ENCODE measurements at places on chromosomes 4 and X.

DNA sequence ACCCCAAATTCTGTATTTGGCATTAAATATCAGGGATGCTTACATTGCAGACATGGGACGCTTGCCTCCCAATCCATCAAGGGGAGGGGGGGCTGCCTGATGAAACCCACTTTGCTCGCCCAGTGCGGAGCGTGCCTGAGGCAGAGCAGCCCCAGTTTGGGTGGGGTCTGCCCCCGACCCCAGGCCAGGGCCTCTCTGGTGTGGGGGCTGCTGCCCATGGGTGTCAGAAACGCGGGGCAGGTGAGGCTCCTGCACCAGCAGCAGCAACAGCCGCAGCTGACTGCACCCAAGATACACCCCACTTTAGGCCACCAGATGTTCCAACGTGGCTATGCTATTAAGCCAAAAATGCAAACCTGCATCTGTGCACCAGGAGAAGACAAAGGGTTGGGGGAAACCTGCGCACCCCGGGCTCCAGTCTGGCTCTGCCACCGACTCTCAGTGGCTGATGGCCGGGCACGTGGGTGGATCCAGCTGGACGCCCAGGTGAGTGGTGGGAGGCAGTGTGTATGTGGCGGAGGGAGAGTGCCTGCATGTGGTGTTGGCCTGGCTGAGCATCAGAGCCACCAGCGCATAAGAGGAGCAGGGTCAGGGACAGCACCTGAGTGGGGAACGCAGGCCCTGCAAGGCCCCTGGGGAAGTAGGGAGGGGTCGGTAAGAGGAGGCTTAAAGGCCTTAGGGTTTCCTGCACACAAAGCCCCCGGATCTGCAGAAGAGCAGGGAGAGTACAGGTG, 86.2 kb downstream of the ABLIM2 start:
- DNase-seq = no peak

- no peak for DNase-seq
These were observed 270.9 kb upstream of the LCORL start for GRCh38 chr4:18292411-18292810.

- DNase-seq = no peak
These were observed 79.5 kb downstream of the STOX2 start for GRCh38 chr4:183984566-183984965.

DNA sequence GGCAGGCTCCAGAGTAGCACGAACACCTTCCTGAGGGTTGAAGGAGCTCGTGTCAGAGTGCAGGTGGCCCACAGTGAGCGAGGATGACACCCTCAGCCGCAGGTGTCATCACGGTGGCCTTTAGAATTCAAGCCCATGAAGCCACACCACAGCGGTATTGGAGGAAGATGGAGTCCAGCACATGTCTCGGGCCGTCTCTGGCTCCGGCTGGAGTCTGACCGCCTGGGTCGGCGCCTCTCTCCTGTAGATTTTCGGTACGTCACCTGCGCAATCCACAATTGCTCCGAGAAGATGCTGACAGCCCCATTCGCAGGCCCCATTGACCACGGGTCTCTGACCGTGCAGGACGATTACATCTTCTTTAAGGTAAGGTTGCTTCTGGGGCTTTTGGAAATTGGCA, 229.4 kb upstream of the PSAPL1 start:
- DNase-seq = no peak

GRCh38 chrX:112254896-112255295, 172.3 kb upstream of the TRPC5 start:
- DNase-seq = no peak

DNA sequence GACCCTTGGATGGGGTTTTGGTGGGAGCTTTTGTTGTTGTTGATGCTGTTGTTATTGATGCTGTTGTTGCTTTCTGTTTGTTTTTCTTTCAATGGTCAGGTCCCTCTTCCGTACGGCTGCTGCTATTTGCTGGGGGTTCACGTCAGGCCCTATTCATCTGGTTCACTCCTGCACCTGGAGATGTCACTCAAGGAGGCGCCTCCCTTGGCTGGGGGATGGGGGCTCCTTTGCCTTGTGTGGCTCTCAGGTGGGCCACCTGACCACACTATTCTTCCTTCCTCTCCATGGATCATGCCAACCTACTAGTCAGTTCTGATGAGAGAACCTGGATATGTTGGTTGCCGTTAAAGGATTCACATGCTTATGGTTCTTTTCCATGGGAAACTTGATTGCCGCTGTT, 39.1 kb upstream of the PRPS1 start:
- no peak for DNase-seq

DNA sequence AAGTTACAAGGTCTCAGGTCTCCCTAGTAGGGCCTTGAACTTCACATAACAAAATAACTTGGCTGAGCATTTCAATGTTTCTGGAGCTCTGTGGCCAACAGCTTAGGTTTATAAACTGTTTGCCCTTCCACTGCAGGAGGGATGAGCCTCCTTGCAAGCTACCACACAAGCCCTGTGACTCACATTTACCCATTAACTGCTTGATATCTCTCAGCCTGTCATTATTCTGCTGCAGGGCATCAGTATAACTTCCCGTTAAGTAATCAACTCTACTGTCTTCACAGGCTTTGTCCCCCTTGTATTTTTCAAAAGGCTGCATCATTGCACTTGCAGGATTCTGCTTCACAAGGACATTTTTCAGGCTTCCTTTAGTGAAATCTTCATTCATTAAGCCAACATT, 151.7 kb upstream of the CXCL13 start:
- no peak for DNase-seq

DNA sequence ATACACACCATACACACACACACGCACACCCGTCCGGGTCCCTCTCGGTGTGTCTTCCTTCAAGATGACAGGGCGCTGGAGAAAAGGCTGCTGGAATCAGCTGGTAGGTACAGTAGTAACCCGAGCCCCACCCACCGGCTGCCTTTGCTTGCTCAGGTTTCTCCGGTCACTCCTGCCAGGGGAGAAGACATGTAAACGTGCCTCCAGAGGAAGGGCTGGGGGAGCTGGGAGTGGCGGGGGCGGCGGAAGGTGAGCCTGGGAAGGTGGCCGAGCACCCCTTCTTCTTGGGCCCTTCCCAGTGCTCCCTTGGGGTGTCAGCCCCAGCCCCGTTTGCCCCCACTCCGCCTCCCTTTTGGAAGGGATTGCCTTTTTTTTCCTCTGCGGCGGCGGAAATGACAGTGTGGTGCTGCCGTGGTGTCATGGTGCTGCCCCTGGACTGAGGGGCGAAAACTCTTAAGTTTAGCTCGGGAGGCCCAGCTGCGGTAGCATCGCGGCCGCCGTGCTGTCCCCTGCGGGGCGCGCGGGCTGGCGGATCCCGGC, at the start of gene MID2:
MID2 (plus strand) TSS at position 169 of the 540 bp plus-strand sequence. CDS start 561 bp downstream, outside the sequence.
- DNase-seq = peak; percentile 59

- no peak for DNase-seq
These were observed 90.1 kb downstream of the CEP44 start for GRCh38 chr4:174373821-174374220.

DNA sequence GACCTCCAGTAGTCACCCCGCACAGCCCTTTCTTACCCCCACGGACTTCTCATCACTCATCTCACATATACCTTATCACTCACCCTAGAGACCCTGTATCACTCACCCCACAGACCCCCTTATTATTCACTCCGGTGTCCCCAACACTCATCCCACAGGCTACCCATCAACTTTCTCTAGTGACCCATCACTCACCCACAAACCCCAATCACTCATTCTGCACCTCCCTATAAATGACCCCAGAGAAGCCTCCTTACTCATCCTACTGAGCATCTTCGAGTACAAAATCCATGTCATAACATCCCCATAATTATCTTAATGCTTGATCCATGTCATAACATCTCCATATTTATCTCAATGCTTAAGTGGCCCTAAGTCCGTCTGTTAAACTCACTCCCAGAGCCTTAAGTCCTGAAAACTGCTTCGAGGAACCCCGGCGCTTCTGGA, 934 bp downstream of the ZNF41 start:
- no peak for DNase-seq

DNA sequence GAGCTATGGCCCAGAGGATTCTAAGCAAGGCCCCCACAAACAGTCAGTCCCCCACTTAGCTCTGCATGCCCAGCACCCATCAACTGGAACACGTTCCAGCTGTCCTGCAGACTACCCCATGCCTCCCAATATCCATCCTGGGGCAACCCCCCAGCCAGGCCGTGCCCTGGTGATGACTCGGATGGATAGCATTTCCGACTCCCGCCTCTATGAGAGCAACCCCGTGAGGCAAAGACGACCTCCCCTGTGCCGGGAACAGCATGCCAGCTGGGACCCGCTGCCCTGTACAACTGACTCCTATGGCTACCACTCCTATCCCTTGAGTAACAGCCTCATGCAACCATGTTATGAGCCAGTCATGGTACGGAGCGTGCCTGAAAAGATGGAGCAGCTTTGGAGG, 32.0 kb downstream of the LAS1L start:
- DNase-seq = no peak

- no peak for DNase-seq
These were observed 50.2 kb downstream of the PRKG2 start for GRCh38 chr4:81164623-81165416.

GRCh38 chr4:47567511-47567910, 82.4 kb downstream of the ATP10D start:
- no peak for DNase-seq

- no peak for DNase-seq
These were observed 42.8 kb downstream of the UCHL1 start for GRCh38 chr4:41299486-41299885.

- no peak for DNase-seq
These were observed 42.4 kb upstream of the ARHGEF6 start for GRCh38 chrX:136823175-136823574.

GRCh38 chr4:101977076-101977475, 186.5 kb downstream of the BANK1 start:
- DNase-seq = no peak

DNA sequence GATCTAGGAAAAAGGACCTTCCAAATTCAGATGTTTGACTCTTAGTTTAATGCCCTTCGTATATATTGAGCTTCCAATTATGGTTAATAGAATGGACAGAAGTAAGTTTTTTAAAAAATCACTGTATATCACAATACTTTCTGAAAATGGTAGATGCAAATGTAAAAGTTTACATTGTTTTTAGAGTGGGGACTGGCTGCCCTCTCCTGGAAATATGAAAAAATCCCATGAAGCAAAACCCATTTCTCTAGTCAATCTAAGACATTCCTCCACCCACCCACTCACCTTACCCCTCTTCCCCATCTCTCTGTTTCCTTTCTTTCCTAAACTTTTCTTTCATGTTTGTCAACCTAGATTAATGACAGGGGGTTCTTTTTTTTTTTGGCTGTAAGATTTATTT, 134.5 kb downstream of the ARHGAP6 start:
- peak; percentile 3 for DNase-seq

- DNase-seq = peak; percentile 54
These were observed 114.3 kb upstream of the TEX13C start for GRCh38 chrX:125205133-125205917.

GRCh38 chrX:101429934-101430333, 21.9 kb downstream of the HNRNPH2 start:
- DNase-seq = no peak

- no peak for DNase-seq
These were observed 149.6 kb upstream of the MID1 start for GRCh38 chrX:10769696-10770619.

GRCh38 chr4:89254847-89255246, 52.8 kb downstream of the GPRIN3 start:
- peak; percentile 19 for DNase-seq

GRCh38 chrX:147741776-147742175, 169.9 kb upstream of the FMR1 start:
- DNase-seq = no peak

DNA sequence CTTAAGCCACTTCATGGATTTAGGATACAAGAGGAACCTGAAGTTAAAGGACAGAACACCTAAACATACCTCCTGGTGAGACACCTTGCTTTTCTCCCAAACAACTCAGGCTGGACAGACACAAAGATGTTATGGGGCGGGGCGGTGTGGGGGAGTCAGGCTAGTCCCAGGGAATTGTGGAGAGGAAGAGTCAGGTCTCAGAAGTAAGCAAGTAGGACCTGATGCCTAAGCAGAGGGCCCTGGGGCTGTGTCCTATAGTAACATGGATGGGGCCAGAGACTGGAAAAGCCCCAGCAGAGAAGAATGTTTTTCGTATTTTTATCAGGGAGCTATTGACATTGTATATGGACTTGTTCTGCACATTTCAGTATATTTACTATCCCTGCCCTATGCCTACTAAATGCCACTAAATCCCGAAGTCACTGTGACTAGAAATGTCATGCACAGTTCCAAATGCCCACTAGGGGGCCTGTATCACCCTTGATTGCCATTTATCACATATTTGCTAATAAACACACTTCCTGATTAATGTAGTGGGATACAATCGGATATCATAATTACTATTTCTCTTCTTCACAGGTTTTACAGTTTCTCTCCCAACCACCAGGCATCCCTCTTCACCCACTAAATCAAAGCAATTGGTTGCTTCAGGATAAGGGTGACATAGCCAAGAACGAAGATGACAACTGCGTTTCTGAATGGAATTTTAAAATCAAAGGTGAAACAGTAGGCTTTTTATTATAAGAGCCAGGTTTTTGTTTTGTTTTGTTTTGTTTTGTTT, 23.8 kb upstream of the ARHGAP10 start:
- DNase-seq = peak; percentile 65

DNA sequence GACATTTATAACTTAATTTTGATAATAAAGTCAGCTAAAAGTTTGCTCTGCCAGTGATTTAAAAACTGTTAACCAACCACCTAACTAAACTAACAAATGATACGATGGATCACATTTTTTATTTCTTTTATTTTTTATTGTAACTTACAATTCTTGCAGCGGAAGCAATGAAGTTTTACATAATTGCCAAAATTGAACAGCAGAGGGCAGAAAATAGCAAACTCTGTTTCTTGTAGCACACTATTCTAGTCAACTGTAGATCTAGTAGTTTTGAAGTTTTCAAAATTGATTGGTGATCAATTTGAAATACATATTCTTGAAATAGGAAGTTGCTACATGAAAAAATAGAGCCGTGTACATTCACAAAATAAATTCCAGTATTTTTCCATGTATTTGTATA, 2.8 kb upstream of the GRIA2 start:
- peak; percentile 49 for DNase-seq

GRCh38 chr4:145154573-145154972, 25.8 kb downstream of the OTUD4 start:
- DNase-seq = peak; percentile 34

DNA sequence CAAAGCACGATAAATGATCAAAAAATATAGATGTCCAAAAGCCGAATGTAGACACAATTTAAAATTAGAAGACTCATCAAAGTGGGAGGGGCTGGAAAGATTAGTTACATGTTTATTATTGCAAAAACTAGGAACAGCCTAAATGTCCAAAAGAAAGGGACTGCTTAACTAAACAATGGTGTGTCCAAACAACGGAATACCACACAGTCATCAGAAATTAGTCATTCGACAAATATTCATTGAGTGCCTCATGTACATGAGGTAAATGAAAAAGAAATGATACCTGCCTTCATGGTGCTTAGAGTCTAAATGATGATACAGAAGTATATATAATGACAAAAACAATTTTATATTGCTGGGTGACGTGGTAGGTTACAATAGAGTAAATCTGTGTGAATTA, 139.7 kb downstream of the MAML3 start:
- no peak for DNase-seq

GRCh38 chrX:35115205-35115604, 172.6 kb downstream of the FAM47B start:
- DNase-seq = no peak

All from KBM-7 (cell line).